CD4-positive, alpha-beta T cell treated with Interleukin-17A for 1 hour (primary cell): ENCODE measurements at places on chromosomes 12 and 14.

- peak; percentile 53 for DNase-seq
Measured at GRCh38 chr14:51283402-51284085, 43.5 kb downstream of the TMX1 start.

DNA sequence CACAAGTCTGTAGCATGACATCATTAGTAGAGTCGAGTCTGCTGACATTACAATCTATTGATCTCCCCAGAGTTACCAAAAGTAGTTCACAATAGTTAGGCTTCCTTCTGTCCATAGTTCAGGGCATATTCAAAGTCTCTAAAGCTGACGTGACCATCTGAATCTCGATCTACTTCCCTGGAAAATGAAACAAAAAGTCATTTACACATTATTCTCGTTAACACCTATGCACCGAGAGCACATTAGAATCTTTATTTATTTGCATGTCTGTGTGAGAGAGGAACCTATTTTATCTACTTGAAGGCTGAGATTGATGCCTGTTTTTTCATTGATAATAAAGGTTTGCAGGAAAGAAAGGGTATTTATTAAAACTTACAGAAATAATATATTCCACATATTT lies 157.4 kb downstream of the EFCAB11 start:
- no peak for DNase-seq

GRCh38 chr12:93460003-93460402 lies 7.3 kb upstream of the MRPL42 start:
- DNase-seq: no peak

DNA sequence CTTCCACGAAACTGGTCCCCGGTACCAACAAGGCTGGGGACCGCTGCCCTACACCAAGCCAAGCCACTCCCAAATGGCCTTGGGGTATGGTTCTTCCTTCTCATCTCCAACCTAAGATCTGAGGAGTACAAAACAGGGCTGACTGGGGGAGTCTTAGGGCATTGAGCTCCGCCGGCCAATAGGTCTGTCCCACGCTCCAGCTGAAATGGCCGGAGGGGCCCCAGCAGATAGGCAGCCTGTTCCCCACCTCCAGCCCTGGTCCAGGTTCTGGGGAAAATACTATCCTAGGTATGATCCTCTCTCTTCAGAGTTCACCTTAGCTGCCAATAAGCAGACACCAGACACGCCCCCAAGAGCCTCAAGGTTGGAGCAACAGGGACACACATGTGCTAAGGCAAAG lies 90.2 kb downstream of the ACTN1 start:
- no peak for DNase-seq

DNA sequence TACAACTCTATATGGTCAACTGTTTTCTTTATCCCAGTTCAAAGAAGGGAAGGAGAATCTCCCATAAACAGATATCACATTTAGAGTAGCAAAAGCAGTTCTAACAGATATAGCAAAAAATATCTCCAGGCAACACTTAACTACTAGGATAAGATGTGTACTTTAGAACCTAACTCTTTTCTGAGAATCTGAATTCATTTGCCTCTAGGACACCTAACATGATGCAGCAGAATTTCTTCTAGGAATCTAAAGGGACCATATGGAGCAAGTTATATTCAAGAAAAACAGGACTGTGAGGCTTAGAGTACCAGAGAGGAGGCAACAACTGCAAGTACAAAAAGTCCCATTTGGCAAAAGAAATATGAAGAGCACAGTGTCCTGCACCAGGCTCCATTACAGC lies 24.4 kb upstream of the CAPRIN2 start:
- DNase-seq: no peak

DNA sequence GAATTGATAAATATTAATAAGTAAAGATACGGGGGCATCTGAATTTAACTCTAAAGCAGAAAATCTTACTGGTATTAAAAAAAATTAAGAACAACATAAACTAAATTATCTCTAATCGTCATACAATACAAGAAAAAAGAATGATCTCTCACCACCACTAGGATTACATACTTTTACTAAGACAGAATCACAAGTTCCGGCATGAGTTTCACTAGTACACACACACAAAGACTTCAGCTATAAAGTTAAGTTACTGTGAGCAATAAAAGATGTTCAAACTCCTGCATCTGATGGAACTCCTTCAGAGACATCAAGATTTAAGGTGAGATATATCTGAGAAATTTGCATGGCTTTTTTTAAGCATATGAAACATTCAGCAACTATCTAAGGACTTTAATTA lies 21.9 kb downstream of the CEP128 start:
- no peak for DNase-seq

DNA sequence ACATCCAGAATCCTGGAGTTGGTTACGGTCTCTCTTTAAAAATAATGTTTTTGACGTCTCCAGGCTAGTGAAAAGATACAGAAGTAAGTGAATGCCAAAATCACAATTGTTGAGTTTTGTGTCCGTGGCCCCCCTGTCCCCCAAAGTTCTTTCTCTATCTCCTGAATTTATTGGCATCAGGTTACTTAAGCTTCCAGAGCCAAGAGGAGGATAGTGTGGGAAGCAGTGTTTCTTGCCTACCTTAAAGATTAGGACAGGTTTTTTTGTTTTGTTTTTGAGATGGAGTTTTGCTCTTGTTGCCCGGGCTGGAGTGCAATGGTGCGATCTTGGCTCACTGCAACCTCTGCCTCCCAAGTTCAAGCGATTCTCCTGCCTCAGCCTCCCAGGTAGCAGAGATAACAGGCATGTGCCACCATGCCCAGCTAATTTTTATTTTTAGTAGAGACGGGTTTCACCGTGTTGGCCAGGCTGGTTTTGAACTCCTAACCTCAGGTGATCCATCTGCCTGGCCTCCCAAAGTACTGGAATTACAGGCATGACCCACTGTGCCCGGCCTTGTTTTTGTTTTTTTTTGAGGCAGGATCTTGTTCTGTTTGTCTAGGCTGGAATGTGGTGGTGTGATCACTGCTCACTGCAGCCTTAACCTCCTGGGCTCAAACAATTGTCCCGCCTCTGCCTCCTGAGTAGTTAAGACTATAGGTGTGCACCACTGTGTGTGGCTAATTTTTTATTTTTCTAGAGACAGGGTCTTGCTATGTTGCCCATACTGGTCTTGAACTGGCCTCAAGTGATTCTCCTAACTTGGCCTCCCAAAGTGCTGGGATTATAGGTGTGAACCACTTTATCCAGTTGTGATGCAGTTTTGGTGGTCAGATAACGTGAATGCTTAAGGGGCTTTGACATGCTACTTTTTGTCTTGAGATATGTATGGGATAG lies 5.4 kb downstream of the SRSF5 start:
- DNase-seq: peak; percentile 30
